CD4-positive, alpha-beta T cell treated with Interleukin-17A for 1 hour (primary cell): ENCODE measurements at places on chromosomes 1 and 21.

DNA sequence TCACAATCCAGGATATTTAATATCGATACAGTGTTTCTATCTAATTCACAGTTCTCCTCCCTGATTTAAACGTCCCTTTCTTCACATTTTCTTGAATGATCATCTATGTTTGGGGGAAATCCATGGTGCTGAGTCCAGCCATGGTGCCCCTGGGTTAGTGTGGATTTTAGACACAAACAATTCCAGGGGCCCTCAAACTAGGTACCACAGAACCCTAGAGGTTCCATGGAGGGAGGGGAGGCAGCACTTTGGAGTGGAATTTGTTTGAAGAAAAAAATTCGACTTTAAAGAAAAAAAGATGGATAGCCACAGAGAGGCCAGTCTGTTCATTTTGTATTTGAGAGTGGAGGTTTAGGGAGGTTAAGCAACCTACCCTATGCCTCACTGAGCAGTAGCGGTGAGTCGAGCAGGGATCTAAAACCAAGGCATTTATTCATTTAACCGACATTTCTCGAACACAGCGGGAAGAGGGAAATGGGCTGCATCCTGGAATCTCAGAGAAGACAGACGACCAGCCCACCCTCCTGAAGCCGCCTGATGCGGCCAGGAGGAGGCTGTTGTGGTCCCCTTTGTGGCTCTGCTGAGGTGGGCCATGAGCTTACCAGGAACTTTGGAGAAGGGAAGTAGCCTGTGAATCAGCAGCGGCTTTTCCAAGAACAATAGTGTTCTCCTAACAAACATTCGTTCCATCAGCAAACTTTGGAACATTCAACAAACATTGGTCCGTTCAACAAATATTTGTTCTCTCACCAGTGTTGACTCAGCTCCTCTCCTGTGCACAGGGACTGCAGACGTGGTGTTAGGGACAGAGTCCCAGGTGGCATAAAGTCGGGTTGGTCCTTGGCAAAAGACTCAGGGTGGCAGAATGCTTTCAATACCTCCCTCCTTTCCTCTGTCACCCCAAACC, 103.5 kb upstream of the ZBTB40 start:
- no peak for DNase-seq

DNA sequence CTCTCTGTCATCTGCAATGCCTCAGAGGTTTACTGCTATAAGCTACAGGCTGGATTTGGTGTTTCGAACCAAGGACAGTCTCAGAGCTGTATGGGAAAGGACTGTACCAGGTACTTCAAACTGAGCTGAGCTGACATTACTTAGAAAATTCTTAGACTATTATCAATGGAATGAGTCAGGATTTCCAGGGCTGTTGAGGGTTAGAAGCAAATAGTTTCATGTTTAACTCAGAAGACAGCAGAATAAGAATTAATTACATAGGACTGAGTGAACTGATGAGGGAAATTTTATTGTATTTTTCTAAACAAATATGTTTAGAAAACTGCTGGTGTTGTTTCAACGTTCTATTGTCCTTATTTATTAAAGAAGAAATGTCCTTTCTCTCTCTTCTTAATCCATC, 74.3 kb upstream of the CAPZB start:
- no peak for DNase-seq

- no peak for DNase-seq
These were observed 493 bp upstream of the ESPN start for GRCh38 chr1:6424000-6424565.

GRCh38 chr1:55888685-55889317, 673.6 kb upstream of the USP24 start:
- no peak for DNase-seq

DNA sequence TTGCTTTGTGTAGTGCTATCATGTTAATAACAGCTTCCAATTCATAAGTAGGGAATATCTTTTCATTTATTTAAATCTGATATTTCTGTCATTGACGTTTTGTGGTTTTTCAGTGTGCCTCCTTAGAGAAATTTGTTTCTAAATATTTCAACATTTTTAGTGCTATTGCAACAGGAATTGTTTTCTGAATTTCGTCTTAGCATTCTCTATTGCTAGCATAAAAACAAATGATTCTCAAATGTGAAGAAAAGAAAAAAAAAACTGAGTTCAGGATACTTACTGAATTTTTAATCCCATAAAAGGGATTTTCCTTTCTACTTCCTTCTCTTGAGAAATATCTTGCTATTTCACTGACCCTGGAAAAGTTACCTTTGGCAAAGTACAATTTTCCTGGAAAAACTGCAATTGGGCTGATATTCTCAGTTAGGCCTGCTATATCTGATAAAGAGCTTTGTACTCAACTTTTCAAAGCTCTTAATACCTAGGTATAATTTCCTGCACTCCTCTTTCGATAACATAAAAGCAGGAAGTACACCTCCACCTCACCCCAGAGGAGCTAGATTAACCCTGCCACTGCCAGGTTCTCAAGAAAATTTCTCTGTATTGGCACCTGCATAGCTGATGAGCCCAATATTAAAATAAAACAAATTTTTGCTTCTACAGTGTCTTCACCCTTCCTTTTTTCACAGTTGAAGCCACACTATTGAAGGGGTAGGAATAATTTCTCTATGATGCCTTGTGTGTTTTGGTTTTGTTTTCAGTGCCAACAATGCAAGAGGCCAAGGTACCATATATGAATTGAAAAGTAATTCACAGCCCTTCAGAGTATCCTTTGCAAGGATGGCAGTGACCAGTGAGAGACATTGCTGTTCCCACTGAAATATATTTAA, 35.6 kb downstream of the PTPN14 start:
- DNase-seq = no peak

GRCh38 chr21:31872072-31872451, 758 bp upstream of the HUNK start:
- no peak for DNase-seq

- peak; percentile 60 for DNase-seq
These were observed 27.5 kb downstream of the ATP8B2 start for GRCh38 chr1:154352581-154353459.

- no peak for DNase-seq
These were observed 45.7 kb downstream of the TCEANC2 start for GRCh38 chr1:54099061-54099610.

DNA sequence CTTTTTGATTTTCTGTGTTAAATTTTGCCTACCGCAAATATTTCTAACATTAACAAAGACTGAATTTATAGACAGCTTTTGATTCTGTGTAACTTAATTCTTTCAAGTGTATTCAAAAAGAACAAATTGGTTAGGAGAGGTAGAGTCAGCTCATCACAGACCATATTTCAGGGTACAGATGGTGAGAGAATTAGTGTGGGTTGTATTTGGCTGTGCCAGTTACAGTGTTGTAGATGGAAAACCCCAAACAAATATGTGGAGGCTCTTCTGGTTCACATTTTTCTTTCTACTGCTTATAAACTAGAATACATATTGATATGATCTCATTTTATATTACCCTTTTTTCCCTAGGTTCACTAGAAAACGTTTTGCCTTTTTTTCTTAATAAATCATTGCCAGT, 11.1 kb downstream of the RCAN3 start:
- DNase-seq = no peak

DNA sequence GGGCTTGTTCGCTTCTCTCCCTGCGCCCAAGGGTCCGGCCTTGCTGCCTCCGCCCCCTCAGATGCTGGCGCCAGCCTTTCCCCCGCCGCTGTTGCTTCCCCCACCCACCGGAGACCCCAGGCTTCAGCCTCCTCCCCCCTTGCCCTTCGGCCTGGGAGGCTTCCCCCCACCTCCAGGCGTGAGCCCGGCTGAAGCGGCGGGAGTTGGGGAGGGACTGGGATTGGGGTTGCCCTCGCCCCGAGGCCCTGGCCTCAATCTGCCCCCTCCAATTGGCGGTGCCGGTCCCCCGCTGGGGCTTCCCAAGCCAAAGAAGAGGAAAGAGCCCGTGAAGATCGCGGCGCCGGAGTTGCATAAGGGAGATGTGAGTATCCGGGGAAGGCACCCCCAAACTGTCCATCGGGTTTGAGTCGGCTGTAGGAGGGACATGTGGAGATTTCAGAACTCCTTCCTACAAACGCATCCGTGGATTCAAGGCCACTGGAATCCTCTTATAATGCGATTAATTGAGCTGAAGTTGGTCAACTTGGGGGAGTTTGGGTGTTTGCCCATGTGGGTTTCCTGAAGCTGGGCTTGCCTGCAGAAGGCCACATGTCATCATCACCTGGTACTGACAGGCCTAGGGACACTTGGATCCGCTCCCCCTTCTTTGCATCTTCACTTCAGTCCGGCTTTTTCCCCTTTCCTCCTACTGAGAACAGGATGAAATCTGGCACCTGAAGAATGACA, 707 bp downstream of the PRCC start:
- peak; percentile 36 for DNase-seq

DNA sequence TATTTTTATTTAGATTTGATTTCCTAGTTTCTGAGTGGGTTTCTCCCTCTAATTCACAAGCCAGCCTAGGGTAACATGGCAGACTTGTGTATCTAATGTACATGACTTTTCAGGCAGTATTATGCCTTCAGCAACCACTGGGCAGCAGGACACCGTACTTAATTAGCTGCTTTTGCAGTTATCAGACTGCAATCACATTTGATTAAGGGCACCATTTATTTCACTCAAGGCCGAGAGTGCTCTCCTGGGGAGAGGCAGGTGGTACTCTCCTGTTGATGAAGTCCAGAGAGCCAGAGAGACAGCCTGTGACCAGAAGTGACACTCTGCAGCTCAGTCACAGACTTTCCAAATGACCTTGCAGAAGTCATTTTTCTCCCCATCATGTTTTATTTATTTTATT, 18.7 kb downstream of the CYYR1 start:
- DNase-seq = no peak

DNA sequence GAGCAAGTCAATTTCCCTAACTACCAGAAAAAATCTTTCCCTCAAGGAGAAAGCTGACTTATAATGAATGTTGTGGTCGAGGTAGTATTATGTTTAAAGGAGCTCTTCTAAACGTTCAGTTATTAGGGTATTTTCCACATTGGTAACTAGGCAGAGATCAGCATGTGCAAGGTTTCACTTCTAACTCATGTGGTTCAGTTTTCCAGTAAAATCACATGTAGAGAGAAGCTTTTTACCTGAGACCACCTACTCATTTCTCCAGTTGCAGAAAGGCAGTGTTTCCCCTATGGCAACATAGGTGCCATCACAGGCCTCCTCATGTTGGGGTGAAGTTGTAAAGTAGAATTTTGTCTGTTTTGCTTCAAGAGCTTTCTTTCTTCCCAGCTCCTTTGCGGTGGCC, 23.7 kb downstream of the IL23R start:
- no peak for DNase-seq

- DNase-seq = no peak
These were observed 7.5 kb downstream of the LRRC3 start for GRCh38 chr21:44462834-44463200.

DNA sequence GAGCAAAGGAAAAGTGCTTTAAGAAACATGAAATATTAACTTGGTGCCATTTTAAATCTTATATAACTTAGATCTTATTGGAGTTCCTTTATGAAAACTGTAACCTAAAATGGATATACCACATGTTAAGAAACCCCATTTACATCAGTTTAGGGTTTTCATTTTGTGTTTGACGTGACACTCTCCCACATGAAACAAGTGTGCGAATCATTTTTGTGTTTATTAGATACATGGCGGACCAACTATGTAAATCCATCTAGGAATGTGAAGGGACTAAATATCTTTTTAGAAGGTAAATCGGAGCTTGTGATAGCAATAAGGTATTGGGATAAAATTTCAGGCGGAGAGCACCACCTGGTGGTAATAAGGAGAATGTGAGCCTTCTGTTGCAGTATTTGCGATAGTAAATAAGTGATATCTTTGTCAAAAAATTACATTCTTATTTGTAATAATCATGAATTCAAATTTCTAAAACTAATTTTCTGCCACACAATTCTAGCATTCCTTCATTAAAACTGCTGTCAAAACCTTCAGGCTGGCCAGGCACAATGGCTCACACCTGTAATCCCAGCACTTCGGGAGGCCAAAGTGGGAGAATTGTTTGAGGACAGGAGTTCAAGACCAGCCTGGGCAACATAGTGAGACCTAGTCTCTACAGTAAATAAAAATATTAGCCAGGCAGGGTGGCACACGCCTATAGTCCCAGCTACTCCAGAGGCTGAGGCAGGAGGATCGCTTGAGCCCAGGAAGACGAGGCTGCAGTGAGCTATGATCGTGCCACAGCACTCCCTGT, 31.3 kb downstream of the SMAP2 start:
- peak; percentile 78 for DNase-seq

GRCh38 chr1:34973326-34973725, 11.8 kb downstream of the TMEM35B start:
- DNase-seq = no peak

GRCh38 chr1:22841142-22841541, 130.5 kb downstream of the EPHB2 start:
- no peak for DNase-seq

GRCh38 chr21:8990326-8991087, 1530.9 kb upstream of the TPTE start:
- DNase-seq = no peak

DNA sequence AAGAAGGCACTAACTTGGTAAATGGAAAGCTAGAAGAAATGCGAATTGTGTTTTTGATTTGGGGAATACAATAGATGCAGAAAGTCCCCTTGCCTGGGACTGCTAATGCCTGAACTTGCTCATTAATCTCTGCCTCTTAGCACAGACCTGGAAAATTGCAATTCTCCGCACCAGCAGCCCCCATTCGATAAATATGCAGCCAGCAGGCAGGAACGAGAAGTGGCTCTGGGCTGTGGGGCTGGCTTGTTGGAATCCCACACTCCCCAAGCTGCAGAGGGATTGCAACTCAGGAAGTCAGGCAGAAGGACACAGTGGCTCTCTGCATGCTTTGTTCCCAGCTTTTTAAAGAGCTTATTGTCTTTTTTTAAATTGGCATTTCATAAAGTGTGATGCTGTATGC, 51.3 kb downstream of the PCP4 start:
- no peak for DNase-seq

DNA sequence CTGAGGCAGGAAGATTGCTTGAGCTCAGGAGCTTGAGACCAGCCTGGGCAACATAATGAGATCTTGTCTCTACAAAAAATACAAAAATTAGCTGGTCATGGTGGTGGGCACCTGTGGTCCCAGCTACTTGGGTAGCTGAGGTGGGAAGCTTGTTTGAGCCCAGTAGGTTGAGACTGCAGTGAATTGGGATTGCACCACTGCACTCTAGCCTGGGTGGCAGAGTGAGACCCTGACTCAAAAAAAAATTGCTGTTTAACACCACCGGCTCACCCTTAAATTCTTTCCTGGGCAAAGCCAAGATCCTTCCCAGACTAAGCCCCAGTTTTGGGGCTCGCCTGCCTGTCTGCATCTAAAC, 6.6 kb upstream of the NSUN4 start:
- no peak for DNase-seq
